ENCODE measurements at places on chromosomes 13 and 19. TPM values are rescaled to one million over a fixed set of nuclear protein-coding genes. Genes with fewer than 3 reads are reported as not detected.

The ZNF724 gene
- total RNA-seq = 23.0 TPM

The ATXN8OS gene
- total RNA-seq = not detected

The PRR19 gene
- 1.6 TPM for total RNA-seq

The PKN1 gene
- 118 TPM for total RNA-seq
